ENCODE measurements at places on chromosomes 6 and 20.

DNA sequence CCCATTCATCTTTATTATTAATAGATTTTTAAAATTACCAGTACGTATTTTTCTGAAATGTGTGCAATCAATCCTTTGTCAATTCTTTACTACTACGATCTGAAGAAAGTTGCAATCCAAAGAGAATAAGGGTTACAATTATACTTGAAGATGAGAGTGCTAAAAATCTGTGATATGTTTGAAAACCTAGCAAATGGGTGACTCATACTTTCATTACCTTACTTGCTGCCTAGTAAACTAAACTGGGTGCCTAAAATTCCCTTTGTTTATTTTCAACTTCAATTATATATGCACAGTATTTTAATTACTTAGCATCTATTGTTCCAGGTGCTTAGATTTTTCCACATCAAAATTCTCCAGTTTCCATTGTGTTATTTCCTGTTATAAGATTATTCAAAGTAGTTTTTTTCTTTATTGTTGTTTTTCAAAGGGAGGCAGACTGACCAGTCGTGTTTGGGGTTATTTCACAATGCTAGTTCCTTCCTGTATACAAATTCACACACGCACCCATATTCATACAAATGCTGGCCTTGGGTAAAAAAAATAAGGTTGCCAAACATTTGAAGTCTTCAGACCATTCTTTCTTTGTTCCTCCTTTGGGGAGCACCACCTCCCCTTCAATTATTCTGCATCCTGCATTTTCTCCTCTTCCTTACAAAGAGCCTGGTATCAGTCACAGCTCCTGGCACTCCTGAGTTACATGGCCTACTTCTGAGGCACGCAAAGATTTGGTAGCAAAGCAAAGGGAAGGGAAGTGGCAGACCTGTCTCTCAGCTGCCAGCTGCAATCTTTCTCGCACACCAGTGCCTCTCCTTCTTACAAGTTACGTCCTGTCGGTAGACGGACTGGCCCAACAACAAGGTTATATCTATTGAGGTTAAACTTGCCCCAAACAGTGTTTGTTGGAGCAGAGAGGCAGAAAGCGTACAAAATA lies 16.2 kb upstream of the FAM135A start:
- no peak for DNase-seq

- DNase-seq = peak; percentile 59
These were observed 103.2 kb upstream of the BEND6 start for GRCh38 chr6:56851541-56852259.

DNA sequence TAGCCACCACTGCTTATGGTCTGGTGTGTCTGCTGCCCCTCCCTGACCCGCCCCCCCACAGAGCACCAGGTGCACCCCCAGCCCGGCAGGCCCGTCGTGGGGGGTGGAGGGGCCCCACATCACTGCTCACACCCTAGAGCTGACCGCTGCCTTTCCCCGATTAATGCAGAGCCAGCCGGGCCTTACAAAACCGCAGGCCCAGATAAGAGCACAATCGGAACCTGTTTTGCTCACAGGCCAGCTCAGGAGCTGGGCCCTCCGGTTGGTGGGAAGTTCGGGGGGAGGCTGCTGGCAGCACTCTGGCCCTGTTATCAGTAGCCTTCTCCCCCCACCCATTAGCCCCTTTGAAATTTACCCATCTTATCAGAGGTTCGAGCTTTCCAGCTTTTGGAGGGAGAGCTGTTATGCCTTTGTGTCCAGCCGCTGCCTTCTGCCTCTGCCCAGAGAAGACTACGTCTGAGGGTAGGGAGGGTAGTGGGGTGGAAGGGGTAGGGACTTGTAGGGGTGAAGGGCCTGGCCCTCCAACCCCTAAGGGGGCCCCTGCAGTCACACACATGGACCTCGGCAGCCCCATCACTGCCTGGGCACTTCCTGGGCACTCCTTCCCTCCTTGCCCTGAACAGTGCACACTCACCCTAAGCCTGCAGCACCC lies 6.9 kb upstream of the SPDEF start:
- DNase-seq = no peak

- no peak for DNase-seq
These were observed 22.0 kb downstream of the FRMD1 start for GRCh38 chr6:168056892-168057527.

DNA sequence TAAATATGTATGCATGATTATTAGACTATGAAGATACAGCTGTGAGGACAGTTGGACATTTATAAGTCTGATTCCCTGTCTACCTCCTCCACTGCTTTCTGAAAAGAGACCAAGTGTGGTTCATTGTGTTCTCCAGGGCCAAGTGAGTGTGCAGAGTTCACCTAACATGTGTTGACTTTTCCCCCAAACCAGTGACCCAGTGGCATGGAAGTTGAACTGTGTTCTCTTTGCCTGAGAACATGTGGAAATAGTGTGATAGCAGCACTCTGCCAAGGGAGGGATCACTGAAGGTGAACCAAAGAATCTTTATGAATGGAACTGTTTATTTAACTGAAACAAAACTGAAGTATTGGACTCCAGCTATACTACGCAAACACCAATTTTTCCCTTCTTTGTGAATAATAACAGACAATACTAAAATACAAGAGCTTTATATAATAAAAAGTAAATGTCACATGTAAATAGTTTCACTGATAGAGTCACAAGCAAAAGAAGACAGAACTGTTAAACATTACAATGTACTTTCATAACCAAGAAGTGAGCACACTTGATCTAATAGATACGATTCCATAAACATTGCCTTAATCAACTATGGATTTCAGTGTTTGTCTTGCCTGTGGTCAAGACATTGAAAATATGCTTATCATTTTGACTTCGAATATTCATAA lies 200.3 kb upstream of the FUT9 start:
- DNase-seq = no peak

- no peak for DNase-seq
These were observed 117.5 kb downstream of the EYA4 start for GRCh38 chr6:133358574-133359150.

- DNase-seq = no peak
These were observed 11.5 kb downstream of the FILIP1 start for GRCh38 chr6:75481936-75482593.

DNA sequence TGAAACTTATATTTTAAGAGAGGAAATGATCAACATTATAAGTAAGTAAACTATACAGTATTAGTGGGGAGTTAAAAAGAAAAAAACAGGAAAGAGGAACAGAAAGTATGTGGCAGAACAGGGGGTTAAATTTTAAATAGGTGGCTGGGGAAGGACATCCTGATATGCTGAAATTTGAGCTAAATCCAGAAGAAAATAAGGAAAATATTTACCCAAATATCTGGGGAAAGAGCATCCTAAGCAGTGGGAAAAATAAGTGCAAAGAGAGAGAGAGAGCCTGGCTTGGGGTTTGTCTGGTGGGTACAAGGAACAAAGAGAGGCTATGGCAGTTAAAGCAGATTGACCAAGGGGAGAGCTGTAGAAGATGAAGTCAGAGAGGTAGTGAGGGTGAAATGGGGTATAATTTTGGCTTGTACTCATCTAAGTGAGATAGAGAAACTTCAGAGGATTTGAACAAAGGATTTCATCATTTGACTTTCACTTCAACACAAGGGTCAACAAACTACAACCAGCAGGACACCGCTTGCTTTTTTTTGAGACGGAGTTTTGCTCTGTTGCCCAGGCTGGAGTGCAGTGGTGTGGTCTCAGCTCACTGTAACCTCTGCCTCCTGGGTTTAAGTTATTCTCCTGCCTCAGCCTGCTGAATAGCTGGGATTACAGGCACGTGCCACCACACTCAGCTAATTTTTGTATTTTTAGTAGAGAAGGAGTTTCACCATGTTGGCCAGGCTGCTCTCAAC lies 328.4 kb upstream of the CNR1 start:
- DNase-seq = no peak

DNA sequence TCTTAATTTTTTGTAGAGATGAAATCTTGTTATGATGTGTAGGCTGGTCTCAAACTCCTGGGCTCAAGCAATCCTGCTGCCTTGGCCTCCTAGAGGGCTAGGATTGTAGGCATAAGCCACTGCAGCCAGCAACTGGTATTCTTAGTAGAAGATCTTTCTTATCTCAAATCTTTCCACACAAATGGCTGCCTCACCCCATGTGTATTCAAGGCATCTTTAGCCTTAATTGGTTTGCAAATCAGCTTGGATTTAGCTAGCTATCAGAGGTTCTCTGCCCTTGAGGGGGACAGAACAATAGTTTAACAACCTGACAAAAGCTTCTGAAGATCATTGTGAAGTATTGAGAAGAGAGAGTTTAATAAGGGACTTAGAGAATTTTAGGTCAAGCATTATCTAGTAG lies 17.9 kb upstream of the ABRACL start:
- DNase-seq = no peak

GRCh38 chr6:28211840-28212509 lies 13.1 kb upstream of the ZSCAN9 start:
- DNase-seq = no peak

- DNase-seq = no peak
These were observed 27.1 kb downstream of the MRPL14 start for GRCh38 chr6:44100088-44100550.

- DNase-seq = peak; percentile 11
These were observed 154.6 kb downstream of the RFPL4B start for GRCh38 chr6:112501705-112502104.

DNA sequence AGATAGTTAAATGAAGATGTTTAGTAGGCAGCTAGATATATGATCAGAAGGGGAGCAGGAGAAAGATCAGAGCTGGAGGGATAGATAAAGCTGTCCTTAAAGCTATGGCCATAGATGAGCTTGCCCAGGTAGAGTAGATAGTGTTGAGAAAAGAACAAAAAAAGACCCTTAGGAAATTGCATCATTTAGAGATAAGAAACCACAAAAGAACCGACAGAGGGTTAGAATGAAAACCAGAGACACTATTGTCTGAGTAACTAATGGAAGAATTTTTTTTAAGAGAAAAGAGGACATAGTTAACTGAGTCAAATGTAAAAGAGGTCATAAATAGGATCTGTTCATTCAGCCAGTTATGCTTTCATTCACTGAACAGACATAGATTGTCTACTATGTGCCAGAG lies 101.8 kb downstream of the TNFAIP3 start:
- no peak for DNase-seq

- DNase-seq = no peak
These were observed 54.2 kb downstream of the BCAS4 start for GRCh38 chr20:50848846-50849673.

DNA sequence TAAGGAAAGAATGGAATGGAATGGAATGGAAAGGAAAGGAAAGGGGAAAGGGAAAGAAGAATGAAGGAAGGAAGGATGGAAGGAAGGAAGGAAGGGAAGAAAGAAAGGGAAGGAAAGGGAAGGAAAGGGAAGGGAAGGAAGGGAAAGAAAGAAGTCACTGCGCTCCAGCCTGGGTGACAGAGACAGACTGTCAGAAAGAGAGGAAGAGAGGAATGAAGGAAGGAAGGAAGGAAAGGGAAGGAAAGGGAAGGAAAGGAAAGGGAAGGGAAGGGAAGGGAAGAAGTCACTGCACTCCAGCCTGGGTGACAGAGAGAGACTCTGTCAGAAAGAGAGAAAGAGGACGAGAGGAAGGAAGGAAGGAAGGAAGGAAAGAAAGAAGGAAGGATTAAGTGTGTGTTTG lies 221.2 kb upstream of the LAMP5 start:
- DNase-seq = no peak

- DNase-seq = no peak
These were observed 28.6 kb downstream of the MYLIP start for GRCh38 chr6:16157492-16157891.

DNA sequence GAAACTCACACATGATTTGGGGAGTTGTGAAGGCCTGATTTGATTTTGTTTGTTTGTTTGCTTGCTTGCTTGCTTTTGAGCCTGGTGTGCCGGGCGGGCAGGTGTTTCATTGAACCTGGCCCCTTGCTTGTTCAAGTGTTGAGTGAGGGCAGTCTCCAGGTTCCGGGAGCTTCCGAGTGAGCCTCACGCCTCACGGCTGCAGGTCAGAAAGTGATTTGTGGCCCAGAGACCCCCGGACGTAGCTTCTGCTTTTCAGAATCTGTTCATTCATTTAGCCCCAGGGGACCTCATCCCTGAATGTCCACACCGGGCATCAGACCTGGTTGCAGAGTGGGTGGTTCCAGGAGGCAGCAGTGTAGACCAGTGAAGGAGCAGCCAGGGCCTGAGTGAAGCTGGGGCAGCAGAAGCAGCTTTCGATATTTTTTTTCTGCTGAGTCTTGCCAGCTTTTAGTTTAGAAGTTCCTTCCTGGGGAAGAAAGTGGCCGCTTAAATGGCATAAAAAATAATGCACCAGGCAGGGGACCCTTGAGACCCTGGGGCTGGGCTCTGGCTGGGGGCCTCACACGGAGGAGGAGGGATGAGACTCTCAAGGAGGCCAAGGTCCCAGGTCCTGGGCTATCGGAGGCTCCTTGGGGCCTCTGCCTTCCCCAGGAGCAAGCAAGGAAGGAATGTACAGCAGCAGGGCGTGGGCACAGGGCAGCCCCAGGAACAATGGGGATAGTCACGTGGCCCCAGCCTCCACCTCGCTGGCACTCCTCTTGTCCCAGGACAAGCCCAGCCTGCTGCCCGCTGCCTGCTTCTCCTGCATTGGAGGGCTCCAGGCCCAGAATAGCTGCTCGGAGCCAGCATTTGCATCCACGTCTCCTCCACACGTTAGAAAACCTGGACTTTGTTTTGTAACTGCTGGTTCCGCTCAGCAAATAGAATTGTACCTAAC lies 89.2 kb upstream of the BHLHE23 start:
- peak; percentile 65 for DNase-seq

DNA sequence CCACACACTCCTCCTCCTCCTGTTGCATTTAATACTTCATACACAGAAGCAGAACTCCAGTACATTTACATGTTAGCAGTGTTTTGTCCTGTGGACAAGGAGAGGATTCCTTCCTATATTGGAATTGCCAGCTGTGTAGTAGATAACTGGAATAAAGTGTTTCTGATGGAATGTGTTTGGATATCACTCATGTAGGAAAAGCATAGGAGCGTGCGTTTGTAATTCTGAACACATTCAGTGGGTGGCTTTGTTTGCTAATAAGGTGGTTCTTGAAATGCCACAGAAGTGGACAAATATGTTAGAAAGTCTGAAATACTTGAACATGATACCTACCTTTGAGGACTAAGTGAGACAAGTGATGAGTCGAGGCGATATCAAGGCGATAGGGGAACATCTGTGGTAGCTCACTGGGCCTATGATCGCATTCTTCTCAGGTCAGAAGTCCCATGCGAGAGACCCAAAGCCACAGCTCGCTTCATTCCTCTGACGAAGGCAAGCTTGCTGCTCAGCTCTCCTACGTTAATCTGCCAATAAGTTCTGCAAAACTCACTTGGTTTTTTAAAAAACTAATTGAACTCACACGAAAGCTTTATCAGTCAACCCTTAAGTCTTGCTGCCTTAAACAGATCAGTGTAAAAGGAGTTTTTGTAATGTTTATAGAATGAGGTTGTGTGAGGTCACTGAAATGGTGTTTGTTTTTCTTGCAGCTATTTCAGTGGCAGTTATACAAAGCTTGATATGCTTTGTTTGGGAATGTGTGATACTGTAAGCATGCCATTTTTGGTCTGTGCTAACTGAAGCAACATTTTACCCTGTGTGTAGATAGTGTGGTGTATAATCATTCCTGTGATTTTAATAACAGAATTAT lies 159.9 kb downstream of the SOX4 start:
- DNase-seq = no peak

GRCh38 chr6:100730001-100730980 lies 150.8 kb downstream of the ASCC3 start:
- no peak for DNase-seq

Data from SHP77 (cell line).